Cardiac ventricle fibroblast (primary cell): ENCODE measurements at places on chromosomes 12 and 14. TPM values are rescaled to one million over a fixed set of nuclear protein-coding genes. Genes with fewer than 3 reads are reported as not detected.

Gene TAS2R42
- total RNA-seq, result not detected in 2 replicates

Gene PWP1
- total RNA-seq, result 69.1 and 86.0 TPM in 2 replicates

Gene RIMBP2
- total RNA-seq, result 0.31 and 0.93 TPM in 2 replicates

Gene DGKA
- total RNA-seq, result 39.6 and 47.5 TPM in 2 replicates

Gene FITM1
- 0.20 TPM in 1 of 2 replicates, not detected in the other for total RNA-seq

Gene MARK3
- 52.8 and 53.5 TPM in 2 replicates for total RNA-seq
